ENCODE measurements at places on chromosomes 1 and 21.

- no peak for DNase-seq
Measured at GRCh38 chr1:207673399-207673798, 28.5 kb downstream of the CR1L start.

DNA sequence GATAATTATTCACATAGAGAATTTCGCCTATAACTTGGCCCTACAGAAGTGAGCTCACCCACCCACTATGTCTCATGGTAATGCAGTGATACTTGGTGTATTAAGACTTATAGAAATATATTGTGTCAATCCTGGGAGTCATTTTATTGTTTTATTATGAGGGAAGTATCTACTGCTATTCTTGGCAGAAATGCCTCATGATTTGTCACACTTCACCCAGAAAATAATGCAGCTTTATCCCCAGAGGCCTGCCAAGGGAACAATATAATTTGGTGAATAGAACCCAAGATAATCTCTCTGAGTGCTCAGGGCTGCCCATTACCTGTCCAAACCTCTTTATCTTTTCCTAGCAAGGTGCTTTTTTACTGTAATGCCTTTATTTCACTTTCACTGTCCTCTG lies 98.0 kb downstream of the ZP4 start:
- no peak for DNase-seq

GRCh38 chr21:36567216-36567885 lies 87.4 kb upstream of the CLDN14 start:
- DNase-seq = no peak

- no peak for DNase-seq
Measured at GRCh38 chr1:244840219-244840794, 4.8 kb downstream of the COX20 start.

DNA sequence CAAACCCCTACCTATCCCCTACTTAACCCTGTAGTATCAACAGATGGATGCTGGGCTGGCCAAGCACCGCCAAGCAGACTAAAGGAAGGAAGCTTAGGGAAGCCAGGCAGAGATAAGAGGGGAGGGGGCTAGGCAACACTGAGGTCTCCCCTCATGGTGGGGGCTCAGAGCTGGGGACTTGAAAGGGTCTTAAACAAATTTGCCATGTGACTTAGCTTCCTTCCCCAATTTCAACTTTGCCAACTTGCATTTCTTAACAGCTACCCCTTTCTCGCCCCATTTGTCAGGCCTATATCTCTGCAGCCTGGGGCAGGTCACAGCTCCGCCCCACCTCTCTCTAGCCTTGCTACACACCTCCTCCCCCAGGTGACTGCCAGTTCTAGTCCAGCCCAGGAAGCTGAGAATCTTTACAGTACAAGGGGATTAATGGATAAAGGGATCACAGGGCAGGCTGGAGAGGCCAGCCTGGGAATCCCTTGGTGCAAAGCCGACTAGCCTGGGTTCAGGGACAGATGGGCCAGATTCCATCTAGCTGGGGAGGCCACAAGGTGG lies 3.4 kb downstream of the KIF21B start:
- DNase-seq = no peak

DNA sequence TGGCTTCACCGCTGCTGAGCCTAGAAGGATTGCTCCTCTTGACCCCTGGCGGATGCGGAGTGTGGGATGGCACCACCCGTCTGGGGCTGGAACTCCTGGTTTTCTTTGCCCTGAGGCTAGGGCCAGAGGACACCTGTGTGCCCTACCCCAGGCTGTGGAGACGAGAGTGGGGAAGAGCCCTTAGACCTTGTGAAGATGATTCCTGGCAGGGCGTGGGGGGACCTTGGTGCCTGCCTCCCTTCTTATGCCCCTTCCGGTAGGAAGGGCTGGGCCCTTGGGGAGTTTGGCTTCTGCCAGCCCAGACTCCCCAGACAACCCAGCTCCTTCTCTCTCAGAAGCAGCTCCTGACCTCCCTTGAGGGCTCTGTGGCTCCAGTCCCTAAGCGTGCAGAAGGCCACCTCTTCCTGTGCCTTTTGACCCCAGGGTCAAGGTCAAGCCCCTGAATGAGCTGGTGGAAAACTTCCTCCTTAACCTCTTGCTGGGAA lies 891 bp downstream of the RPS6KA1 start:
- no peak for DNase-seq

GRCh38 chr1:10969267-10969970 lies 43.0 kb upstream of the TARDBP start:
- DNase-seq = no peak

GRCh38 chr1:177451191-177451590 lies 280.4 kb downstream of the BRINP2 start:
- no peak for DNase-seq

GRCh38 chr21:40164905-40165772 lies 297.9 kb downstream of the PCP4 start:
- DNase-seq = no peak

GRCh38 chr1:20059847-20060246 lies 10.1 kb upstream of the PLA2G5 start:
- DNase-seq = no peak

DNA sequence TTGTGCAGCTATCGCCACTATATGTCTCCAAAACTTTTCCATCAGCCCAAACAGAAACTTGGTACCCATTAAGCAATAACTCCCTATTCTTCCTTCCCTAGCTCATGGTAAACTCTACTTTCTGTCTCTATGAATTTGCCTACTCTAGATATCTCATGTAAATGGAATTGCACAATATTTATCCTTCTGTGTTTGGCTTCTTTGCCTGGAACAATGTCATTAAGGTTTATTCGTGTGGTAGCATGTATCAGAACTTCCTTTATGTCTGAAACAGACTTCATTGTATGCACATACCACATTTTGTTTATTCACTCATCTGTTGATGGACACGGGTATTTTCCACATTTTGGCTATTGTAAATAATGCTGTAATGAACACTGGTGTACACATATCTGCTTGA lies 40.7 kb upstream of the CD34 start:
- DNase-seq = no peak

- DNase-seq = no peak
Measured at GRCh38 chr21:16156841-16157489, 427.2 kb downstream of the USP25 start.

DNA sequence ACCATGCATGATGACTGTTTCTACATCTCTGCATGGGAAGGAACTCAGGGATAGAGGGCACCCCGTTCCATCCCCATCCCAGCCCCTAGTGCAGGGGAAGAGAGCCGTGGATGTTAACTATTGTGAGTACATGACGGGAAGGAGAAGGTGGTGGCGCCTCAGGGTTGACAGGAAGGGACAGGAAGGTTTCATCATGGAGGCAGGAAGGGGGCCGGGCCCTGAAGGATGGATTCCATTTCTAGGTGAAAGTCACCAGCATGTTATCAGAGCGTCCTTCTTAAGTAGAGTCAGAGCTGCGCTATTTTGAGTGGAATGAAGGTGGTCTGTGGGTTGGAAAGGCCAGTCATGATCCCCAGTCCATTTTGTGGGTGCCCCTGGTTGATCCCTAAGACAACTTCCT lies 25.1 kb upstream of the ZNF648 start:
- DNase-seq = no peak

DNA sequence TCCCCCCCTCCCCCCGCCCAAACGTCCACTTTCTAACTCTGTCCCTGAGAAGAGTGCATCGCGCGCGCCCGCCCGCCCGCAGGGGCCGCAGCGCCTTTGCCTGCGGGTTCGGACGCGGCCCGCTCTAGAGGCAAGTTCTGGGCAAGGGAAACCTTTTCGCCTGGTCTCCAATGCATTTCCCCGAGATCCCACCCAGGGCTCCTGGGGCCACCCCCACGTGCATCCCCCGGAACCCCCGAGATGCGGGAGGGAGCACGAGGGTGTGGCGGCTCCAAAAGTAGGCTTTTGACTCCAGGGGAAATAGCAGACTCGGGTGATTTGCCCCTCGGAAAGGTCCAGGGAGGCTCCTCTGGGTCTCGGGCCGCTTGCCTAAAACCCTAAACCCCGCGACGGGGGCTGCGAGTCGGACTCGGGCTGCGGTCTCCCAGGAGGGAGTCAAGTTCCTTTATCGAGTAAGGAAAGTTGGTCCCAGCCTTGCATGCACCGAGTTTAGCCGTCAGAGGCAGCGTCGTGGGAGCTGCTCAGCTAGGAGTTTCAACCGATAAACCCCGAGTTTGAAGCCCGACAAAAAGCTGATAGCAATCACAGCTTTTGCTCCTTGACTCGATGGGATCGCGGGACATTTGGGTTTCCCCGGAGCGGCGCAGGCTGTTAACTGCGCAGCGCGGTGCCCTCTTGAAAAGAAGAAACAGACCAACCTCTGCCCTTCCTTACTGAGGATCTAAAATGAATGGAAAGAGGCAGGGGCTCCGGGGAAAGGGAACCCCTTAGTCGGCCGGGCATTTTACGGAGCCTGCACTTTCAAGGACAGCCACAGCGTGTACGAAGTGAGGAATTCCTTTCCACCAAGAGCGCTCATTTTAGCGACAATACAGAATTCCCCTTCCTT lies 158.1 kb downstream of the RUNX1 start:
- peak; percentile 27 for DNase-seq

- DNase-seq = no peak
Measured at GRCh38 chr1:245466261-245466660, 311.5 kb downstream of the KIF26B start.

GRCh38 chr1:184270556-184270955 lies 116.3 kb upstream of the C1orf21 start:
- no peak for DNase-seq

DNA sequence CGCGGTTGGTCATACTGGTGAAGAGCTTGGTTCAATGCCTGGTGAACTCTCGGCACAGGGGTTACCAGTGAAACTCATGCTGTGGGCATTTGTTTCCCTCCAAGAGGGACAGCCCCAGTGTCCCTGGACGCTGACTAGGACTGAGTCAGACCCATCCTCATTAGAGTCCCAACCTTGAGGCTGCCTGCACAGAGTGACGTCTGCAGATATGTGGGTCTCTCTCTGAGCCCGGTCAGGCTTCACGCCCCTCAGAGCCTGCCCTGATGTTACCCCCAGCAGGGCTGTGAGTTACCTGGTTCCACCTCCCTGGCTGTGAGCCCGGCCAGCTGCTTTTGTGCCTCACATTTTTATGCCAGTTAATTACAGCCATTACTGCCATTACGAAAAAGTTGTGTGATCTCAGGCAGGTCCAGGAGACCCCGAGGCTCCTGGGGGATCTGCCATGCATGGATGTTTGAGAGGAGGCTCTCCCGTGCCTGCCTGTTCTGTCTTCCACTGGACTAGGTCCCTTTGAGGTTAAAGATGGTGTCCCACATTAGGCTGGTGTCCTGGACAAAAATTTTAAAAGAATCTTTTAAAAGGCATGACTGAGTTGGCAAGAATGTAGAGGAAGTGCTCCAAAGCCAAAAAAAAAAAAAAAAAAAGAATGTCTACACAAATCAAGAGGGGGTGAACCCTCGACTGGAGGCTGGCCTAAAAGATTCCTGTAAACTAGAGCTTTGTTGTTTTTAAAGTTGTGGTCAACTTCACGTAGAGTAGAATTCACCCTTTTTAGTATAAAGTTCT lies 36.6 kb upstream of the PADI1 start:
- DNase-seq = no peak
